ENCODE measurements at places on chromosomes 6 and 20. TPM values are rescaled to one million over a fixed set of nuclear protein-coding genes. Genes with fewer than 3 reads are reported as not detected.

LAMA2 gene
- 0.09 TPM for total RNA-seq

DNA sequence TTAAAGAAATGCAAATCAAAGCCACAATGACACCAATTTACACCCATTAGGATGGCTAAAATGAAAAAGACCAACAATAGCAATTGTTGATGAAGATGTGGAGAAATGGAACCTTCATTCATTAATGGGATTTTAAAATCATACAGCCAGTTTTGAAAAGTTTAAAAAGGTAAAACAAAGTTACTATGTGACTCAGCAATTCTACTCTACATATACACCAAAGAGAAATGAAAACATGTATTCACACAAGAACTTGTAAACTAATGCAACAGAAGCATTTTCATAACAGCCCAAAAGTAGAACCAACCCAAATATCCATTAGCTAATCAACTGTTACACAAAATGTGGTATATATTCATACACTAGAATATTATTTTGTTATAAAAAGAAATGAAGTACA, 75.7 kb downstream of the PDSS2 start:
- H3K4me3 ChIP-seq: no peak overlapping the region
- no peak overlapping the region for H3K27ac ChIP-seq
- no peaks in the 10 kb centered on the region for H3K36me3 ChIP-seq
- no peaks in the 10 kb centered on the region for H3K4me1 ChIP-seq
- no peaks in the 10 kb centered on the region for H3K27me3 ChIP-seq
- no peak for DNase-seq

DNA sequence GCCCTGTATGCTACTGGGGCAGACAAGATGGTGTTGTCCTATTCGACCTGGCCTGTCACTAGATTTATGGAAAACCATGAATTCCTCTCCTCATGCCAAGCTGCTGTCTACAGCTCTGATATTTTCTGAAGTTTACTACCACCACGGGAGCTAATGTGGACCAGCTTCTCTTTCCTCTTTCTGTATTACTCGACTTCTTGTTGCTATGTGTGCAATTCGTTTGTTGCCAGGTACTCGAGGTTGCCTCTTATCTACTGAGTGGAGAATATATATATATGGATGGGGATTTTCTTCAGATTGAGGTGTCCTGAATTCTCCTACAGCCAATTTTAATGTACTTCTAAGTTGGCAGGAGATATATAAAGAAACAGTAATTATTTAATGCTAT, 34.7 kb downstream of the MAN1A1 start:
- peaks cover 50% of the 10 kb centered on the region for H3K4me1 ChIP-seq
- no peaks in the 10 kb centered on the region for H3K27me3 ChIP-seq
- peak overlapping the region; percentile 69 for H3K27ac ChIP-seq
- DNase-seq: no peak

GRCh38 chr6:89081423-89082322, 1.1 kb downstream of the PNRC1 start:
- H3K27me3 ChIP-seq: no peaks in the 10 kb centered on the region
- peaks cover 27% of the 10 kb centered on the region for H3K36me3 ChIP-seq
- DNase-seq: peak; percentile 98

GRCh38 chr6:131470534-131470933, 102.5 kb upstream of the ARG1 start:
- H3K27me3 ChIP-seq: no peaks in the 10 kb centered on the region
- DNase-seq: no peak
- no peak overlapping the region for H3K27ac ChIP-seq
- H3K4me1 ChIP-seq: no peaks in the 10 kb centered on the region
- no peaks in the 10 kb centered on the region for H3K36me3 ChIP-seq
- no peak overlapping the region for H3K4me3 ChIP-seq

DNA sequence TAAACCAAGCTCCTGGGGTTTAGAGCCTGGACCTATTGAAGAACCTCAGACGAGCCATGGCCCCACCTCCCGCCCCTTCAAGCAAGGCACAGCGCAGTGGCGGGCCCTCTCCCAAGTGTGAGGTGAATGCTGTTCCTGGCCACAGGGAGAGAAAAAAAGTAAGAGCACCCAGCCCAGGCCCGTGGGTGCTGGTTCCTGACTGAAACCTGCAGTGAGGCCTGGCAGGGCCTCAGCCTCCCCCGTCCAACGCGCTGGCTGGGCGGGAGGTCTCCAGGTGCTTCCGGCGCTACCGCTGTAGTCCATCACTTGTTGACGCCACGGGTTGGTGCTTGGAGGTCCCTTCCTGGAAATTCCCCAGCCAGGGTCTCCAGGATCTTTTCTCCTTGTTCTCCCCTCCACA, 5.5 kb upstream of the FAM83C start:
- no peak overlapping the region for H3K27ac ChIP-seq
- no peak overlapping the region for H3K4me3 ChIP-seq

DNA sequence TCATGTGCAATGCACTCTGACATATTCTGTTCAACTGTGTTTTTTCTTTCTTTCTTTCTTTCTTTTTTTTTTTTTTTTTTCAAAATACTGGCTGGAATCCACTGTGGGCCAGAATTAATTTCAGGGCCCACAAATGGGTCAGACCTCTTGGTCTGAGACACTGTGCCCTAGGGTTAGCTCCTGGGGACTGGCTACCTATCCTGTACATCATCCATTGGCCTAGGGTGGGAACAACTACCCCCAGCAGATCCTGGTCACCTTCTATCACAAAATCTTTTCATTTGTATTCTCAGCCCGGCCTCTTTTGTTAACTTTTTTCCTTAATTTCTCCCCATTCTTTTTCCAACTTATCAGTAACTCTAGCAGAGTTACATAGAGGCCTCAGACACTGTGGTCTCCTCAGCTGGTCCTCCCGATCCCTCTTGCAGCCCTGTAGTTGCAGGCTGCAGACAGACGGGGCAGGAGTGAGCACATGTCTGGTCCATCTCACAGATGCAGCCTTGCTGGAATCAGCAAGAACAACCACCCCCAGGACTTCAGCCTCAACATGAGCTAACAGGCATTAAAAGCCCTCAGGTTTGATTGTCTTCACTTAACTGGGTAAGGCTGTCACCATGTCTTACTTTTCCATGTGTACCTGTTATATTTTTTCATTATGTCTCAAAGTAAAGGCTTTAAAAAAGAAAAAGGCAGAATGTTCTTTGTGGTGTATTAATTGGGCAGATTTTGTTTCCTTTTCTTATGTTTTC, 41.3 kb downstream of the TXLNB start:
- no peaks in the 10 kb centered on the region for H3K36me3 ChIP-seq
- H3K4me3 ChIP-seq: no peak overlapping the region
- H3K27me3 ChIP-seq: no peaks in the 10 kb centered on the region
- H3K4me1 ChIP-seq: peaks cover 28% of the 10 kb centered on the region
- peak; percentile 30 for DNase-seq
